ENCODE measurements at places on chromosomes 1 and 21.

GRCh38 chr1:90175490-90176167, 180.7 kb downstream of the ZNF326 start:
- no peak for DNase-seq

DNA sequence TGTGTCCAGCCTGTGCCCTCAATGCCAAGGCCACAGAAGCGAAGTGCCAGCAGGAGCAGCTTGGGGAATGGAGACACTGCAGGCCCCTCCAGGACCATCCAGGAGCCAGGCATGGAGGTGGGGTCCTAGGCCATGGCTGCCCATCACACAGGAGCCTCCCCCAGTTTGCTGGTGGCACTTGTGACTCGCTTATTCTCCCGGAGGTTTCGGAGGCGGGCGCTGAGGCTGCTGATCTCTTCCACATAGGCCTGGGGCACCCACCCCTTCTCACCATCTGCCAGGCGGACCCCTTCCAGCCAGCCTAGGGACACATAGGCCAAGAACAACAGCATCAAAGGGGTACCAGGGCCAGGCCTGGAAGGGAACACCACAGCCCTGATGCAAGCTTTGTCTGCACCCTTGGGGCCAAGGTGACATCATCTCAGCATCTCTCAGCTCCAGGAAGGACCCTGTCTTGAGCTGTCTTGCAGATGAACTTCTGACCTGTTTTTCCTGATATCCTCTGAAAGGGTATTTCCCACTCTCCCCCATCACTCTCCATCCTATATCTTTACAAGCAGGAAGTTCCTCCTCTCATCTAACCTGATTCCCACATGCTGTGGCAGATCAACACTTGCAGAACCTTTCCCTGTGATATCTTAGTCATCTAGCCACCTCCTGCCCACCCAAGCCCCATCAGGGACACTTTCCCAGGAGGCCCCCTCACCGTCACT, 13.9 kb downstream of the ARHGEF19 start:
- no peak for DNase-seq

- no peak for DNase-seq
These were observed at the start of gene ITLN2 for GRCh38 chr1:160954158-160955104. Gene ITLN2, minus strand, starts transcription at chr1:160954809. Its CDS starts 68 bp downstream, at chr1:160954741.

DNA sequence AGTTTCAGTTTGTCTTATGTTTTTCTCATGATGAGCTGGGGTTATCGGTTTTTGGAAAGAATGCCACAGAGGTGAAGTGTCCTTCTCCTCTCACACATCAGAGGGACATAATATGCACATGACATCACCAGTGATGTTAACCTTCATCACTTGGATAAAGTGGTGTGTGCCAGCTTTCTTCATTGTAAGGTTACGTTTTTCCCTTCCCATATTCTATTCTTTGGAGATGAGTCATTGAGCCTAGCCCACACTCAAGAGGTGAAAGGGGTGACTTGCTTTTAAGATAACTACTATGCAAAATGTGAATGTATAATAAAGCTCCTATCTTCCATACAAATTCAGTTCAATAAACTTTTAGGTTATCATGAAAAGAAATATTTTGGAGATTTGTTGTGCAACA, 36.7 kb upstream of the MAGI3 start:
- DNase-seq = no peak

GRCh38 chr21:34980423-34981115, 68.5 kb downstream of the RUNX1 start:
- DNase-seq = no peak

DNA sequence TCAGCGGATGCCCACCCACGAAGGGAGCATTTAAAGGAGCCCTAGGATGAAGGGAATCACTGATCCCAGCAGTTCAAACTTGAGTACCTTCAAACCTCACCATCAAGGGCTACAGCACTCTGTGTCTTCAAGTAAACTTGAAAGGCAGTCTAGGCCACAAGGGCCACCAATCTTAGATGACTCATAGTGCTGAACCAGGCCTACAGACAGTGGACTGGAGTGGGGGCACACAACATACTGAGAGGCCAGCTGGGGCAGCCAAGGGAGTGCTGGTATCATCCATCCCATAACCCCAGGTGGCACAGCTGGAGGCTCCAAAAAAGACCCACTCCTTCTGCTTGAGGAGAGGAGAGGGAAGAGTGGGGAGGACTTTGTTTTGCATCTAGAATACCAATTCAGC, 345.4 kb downstream of the DUSP10 start:
- DNase-seq = no peak

DNA sequence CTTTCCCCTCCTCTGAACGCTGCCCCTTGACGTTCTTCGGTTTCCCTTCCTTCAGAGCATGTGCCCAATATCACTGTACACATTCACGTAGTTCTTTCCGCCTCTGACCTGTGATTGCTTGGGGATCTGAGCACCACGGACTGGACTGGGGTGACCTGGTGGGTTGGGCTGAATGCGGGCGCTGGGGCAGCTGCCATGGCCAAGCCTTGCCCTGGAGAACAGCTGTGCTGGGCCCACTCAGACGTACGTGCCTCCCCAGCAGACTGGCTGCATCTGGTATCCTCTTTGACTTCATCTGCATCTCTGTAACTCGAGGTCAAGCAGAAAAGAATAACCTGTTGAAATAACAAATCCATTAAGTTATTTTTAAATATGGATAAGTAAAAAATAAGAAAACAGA, 35.1 kb upstream of the DISC1 start:
- no peak for DNase-seq

- no peak for DNase-seq
These were observed 276.3 kb upstream of the GJB5 start for GRCh38 chr1:34478515-34479076.

DNA sequence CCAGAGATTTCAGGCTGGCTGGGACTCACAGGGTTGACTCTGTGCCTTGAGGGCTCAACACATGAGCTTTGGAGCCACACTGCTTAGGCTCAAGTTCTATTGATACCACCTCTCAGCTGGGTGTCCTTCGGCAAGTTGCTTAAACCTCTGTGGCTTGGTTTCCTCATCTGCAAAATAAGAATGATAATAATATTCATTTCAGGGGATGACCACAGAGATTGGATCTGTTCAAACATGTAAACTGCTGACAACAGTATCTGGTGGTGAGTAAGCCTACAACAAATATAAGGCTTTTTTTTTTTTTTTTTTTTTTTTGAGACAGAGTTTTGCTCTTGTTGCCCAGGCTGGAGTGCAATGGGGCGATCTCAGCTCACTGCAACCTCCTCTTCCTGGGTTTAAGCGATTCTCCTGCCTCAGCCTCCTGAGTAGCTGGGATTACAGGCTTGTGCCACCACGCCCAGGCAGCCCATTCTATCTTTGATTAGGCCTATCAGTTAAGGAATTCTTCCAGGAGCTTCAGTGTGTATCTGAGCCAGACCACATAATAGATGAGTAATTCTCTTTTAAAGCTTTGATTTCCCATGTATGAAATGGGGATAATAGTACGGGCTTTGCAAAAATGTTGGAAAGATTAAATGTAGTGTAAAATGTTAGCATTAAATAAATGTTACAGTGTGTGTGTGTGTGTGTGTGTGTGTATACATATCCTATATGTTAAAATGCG, 437.6 kb downstream of the PRDM2 start:
- no peak for DNase-seq

DNA sequence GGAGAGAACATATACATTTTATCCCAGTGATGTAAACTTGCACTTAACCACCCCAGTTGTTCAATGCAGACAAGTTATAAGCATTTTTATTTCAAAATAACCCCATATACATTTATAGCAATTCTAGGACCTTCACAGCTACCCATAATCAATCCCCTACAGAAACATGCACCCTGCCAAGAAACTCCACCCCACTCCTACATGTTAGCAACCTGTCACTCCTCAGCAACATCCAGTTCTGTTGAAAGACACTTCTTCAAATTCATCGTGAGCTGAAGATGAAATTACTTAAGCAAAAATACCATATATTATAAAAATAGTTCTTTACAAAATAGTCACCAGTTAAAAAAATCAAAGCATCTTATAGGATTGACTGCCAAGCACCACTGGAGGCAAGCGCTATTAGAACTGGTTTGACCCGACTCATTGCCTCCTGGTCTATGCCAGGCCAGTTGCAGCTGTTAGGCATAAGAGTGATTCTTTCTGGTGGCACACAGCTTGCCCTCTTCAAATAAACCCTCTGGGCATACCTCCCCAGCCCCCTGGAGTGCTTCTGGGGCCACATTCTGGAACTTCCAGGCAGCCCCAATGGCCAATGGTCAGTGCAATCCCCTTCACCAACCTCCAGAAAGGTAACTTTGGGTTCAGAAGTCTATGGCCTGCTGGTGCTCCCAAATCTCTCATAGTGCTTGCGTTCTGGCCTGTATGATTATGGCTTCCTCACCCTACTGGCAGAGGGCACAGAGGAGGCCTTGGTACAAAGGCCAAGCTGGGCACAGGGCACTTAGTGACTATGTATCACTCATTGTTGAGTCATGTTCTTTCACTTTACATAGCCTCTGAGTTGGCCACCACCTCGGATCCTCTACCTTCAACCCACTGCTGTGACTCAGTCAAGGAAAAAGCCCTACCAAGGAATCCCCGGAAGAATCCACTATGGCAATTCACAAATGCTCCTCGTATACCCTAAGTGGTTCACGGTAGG, 72.2 kb upstream of the RALGPS2 start:
- DNase-seq = no peak

DNA sequence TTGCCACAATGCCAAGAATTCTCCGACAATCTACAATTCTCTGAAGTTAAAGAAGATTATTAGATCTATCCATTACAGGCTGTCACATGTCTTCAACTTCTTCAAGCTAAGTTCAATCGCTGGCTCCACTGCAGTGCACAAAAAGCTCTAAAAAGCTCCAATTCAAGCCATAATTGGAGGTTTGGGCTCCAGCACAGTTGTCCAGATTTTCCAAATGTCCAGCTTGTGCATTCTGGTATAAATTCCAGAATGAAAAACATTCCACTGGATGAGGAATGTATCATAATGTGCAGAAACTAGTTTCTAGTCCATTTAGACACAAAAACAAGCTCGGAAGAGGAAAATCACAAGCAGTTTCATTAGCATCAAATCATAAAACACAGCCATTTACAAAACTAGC, 138.6 kb downstream of the NRIP1 start:
- no peak for DNase-seq

DNA sequence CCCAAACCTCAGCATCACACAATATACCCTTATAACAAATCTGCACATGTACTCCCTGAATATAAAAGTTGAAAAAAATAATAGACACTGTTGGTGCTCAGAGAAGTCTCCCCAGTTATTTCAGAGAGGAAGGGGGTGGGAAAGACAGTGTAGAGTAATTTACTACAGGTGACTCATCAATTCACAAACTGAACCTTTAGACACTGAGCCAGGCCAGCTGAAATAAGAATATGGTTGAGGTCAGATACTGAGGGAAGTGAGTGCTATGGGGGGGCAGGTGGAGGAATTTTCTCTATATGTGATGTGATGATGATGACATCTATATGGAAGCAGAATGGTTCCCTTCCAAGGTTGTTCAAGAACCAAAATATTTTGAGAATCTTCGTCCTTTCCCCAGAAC, 50.1 kb downstream of the MRPL39 start:
- DNase-seq = no peak

- DNase-seq = no peak
These were observed 16.7 kb upstream of the PRDM15 start for GRCh38 chr21:41895643-41896493.

GRCh38 chr1:84961316-84961715, 35.6 kb downstream of the MCOLN2 start:
- no peak for DNase-seq

- no peak for DNase-seq
These were observed 212.0 kb upstream of the NFIA start for GRCh38 chr1:60870269-60870865.

DNA sequence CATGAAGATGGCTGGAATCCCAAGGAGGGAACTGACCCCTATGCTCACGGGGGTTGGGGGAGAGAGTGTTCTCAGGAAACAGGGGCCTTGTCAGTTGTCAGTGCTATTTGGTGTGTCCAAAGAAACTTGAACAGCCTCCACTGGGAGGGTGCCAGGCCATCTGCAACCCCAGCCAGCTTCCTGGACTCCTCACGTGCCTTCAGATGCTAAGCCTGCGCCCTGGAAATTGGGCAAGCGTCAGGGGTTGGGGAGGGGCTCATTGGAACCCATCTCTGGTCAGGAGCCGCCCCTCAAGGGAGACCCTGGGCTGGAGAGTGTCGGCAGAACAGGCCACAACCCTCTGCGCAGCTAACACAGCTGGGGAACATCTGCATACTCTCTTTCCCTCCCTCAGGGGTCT, 13.1 kb upstream of the LHX4 start:
- DNase-seq = no peak

DNA sequence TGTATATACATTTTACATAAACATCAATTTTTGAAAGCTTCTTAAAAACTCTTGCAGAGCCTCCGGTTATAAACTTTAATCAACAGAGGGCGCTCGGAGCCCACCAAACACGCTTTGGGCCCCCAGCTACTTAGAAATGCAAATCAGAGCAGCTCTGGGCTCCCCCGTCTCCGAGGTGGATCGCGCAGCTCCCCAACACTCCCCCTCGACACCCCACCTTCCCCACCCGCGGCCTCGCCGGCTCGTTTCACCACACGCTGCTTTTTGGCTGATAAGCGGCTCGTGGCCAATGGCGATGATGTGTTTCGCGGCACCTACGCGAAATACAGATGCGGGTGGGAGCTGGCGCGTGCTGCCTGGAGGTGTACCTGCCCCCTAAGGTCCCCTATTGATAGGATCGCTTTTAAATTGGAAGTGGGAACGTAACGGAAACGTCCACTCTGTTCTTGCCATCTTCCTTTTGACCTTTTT, 1.7 kb upstream of the KIF26B start:
- peak; percentile 52 for DNase-seq

DNA sequence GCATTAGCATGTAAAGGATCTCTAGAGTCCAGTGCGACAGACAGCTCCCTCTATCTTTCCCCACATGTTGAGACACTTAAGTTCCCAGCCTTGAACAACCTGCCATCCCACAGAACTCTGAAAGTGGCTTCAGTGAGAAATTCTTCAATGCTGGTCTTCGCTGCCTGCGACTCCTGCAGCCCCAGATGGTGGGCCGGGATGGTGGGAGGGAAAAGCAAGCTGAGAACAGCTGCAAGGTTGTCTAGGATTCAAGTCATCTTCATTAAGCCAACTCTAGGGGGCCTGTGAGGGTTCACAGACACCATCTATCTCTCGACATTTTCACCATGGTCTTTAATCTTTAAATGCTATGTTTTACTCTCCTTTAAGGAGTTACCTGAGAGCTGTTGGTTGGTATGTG, 185.5 kb upstream of the C1orf174 start:
- DNase-seq = no peak
